Skeletal muscle cell (primary cell): ENCODE measurements at places on chromosomes 13 and 19.

- no peak for DNase-seq
Measured at GRCh38 chr13:44952671-44953070, 36.6 kb downstream of the NUFIP1 start.

GRCh38 chr13:98260357-98261164 lies 83.5 kb upstream of the RNF113B start:
- DNase-seq: no peak

DNA sequence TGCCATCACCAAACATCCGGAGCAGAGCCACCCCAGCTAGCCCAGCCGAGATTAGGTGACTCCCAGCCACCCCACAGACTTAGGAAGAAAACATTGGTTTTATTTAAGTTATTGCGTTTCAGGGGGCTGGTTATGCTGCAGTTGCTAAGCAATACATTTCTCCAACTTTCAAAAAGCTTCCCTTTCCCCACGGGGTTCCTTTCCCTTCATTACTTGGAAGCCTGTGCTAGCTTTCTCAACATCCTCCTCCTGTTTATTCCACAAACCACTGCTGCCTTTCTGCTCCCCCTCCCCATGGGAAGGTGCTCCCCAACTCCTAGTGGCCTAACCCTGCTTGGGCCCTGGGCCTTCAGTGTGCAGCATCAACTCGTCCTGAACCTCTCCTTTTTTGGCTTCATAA lies 52.6 kb downstream of the CDADC1 start:
- no peak for DNase-seq

DNA sequence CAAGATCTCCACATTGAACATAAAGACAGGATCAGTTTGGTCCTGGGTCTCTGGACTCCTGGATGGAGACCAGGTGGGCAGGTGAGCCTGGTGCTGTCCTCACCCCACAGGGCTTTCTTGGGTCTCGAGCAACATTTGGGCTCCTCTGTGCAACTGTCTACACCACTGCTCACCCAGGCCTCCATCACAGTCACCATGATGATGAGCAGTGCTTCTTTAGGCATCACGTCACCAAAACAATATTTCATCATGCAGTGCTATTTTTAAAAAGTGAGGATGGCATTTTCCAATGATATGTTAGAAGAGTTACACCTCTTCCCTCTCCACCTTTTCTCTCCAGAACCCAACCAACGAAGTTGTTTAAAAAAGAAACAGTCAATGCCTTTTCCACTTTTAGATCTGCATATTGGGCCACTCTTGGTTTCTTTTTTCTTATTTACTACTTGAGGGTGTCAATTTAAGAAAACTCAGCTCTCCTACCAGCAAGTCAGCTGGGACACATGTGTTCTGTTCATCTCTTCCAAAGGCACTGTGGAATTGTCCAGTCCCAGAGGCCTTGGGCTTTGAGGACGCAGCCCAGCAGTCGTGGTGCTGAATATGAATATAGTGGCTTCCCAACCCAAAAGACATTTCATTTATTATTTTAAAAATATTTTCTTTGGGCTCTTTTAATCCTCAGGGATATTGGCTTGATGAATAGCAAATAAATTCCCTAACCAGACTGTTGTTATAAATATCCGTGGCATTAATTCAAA lies 405.7 kb downstream of the KCNRG start:
- no peak for DNase-seq

DNA sequence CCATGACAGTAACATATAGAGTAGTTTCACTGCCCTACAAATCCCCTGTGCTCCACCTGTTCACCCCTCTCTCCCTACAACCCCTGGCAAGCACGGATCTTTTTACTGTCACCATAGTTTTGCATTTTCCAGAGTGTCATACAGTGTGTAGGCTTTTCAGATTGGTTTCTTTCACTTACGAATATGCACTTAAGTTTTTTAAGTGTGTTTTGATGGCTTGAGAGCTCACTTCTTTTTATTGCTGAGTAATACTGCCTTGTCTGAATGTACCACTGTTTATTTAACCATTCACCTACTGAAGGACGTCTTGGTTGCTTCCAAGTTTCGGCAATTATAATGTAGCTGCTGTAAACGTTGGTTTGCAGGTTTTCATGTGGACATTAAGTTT lies 175.1 kb downstream of the ITGBL1 start:
- DNase-seq: no peak

GRCh38 chr13:112102243-112102642 lies 35.3 kb downstream of the SOX1 start:
- DNase-seq: no peak

DNA sequence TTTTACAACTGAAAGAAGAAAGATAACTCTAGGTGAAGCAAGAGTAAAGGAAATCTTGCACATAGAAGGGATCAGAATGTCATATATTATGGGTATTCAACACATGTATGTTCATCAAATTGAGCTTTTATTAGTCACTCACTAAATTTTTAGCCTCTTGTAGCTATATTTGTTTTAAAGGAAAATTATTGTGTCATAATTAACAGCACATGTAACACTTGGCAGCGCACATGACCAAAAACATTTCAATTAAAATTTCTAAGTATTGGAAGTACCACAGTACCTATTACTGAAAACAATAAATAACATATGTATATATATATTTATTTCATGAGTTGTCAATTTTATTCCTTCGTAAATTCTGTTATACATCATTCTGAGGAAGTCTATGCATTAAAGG lies 2800.4 kb downstream of the PCDH9 start:
- DNase-seq: no peak

DNA sequence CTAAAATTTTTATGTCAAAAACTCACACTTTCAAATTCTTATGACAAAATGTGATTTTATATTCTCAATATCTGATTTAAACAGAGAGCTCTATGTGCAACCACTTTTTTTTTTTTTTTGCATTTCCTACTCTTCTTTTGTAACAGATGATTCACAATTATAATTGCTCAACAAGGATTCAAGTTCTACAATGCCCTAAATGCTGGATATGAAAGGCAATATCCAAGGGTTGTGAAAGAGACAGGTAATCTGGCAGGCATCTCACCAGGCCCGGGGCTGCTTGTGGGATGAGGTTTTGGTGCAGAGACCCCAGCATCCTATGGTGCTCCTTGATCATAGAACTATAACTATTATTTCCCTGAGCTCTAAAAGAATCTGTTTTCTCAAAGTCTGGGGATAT lies 363.6 kb upstream of the NBEA start:
- DNase-seq: no peak

DNA sequence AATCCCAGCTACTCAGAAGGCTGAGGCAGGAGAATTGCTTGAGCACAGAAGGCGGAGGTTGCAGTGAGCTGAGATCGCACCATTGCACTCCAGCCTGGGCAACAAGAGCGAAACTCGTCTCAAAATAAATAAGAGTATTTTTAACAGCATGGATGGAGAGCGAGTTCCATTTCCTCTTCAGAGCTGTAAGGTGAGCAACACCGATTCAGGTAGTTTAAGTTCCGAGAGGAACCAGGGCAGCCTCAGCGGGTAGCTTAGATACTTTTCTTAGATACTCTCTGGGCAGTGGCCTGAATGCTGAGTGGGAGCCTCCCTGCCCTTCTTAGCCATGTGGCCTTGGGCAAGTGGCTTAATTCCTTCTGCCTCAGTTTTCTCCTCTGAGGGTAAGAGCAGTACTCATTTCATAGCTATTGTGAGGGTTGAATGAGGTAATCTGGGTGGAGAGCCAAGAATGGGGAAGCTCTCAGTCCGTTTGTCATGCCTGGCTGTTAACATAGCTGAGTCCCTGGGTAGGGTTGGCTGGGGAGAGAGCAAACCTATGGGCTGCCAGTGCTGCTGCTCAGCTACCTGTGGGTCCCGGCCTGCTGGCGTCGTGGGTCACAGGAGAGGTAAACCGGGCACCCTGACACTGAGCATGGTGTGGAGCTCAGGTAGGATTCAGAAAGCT lies 4.1 kb downstream of the ATP11A start:
- DNase-seq: no peak

GRCh38 chr19:4016903-4017638 lies 9.5 kb downstream of the PIAS4 start:
- no peak for DNase-seq

DNA sequence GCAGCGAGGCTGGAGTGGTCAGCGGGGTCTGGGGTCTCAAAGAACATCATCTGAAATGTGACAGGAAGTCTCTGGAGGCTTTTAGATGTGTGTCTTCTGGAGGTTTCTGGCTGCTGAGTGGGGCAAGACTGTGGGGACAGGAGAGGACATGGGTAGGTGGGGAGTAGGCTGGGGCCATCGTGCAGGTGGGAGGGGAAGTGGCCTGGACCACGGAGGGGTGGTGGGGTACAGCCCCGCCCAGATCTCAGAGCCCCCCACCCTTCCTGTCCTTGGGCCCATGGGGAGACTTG lies 6.2 kb downstream of the AP1M1 start:
- no peak for DNase-seq
